ENCODE measurements at places on chromosomes 11 and 22.

- DNase-seq: peak; percentile 9
Observed at GRCh38 chr22:40009951-40010671, 15.4 kb downstream of the FAM83F start.

GRCh38 chr11:73387594-73388264 is 11.5 kb downstream of the RELT start:
- no peak for DNase-seq

GRCh38 chr11:2193099-2193887 is 21.7 kb upstream of the TH start:
- no peak for DNase-seq

DNA sequence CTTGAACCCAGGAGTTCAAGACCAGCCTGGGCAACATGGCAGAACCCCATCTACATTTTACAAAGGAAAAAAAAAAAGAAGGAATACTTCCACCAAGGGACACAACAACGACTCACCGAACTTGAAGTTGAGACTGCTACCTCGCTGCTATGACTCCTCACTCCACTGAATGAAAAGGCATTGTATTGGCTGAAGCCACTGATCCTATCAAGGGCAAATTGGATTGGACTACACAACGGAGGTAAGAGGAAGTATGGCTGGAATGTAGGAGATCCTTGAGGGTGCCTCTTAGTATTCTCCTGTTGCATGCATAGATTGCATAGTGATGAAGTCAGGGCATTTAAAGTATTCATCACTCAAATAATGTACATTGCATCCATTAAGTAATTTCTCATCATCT is 97.9 kb downstream of the CWF19L2 start:
- no peak for DNase-seq

DNA sequence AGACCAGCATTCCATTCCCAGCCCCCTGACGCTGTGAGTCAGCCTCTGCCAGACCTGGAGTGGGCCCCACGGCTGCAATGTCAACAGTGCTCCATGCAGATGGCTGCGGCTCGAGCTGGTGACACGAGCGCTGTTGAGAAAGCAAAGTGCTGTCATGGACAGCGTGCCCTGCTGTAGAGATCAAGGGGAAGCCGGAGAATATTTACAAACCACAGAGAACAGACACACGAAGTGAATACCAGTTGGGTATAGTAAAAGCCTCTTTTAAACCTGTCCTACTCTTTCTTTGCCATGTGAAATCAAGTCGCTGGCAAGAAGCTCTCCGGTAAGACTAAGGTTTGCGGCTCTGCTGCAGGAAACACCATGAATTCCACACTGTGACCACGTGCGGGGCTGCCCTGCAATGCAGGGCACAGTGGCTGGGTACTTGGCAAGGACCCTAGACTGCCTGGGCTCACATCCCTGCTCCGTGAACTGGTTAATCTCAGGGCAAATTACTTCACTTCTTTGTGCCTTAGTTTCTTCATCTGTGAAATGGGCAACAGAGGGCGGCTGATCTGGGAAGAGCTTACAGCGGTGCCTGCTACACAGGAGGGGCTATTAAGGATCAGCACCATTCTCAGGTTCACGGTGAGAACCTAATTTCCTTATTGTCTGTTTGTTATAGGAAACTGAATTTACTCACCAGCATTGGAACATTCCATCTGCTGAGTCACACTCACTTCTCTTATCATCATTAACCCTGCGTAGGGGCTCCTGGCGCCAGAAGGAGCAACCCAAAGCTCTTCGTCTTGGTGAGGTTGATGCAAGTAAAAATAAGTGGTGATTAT is 27.8 kb upstream of the ELFN2 start:
- DNase-seq: no peak

DNA sequence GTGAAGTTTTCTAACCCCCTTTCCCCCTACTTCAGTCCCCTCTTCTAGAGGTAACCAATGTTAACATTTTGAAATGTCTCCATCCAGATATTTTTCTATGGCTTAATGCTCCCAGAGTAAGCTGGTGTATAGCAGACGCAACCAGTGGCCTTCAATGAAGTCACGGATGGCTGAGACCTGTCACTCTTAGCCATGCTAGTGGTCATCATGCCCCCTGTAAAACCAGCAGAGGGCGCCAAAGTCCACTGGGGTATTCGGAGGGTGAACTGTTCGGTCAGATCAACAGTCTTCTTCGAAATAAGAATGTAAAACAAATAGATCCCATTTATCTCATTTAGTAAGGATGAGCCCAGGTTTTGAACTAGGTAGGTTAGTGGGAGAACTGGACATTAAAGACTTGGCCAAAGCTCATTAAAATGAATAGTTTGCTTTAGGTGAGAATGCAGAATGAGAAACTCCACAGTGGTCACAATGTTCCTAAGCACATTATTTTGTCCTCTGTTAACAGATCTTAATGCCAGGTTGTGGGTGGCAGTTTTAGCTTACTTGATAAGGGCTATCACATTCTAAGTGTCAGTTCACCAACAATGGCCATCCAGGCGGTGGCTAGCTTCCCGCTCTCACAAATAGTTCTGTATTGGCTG is 8.6 kb upstream of the MMP8 start:
- DNase-seq: no peak

DNA sequence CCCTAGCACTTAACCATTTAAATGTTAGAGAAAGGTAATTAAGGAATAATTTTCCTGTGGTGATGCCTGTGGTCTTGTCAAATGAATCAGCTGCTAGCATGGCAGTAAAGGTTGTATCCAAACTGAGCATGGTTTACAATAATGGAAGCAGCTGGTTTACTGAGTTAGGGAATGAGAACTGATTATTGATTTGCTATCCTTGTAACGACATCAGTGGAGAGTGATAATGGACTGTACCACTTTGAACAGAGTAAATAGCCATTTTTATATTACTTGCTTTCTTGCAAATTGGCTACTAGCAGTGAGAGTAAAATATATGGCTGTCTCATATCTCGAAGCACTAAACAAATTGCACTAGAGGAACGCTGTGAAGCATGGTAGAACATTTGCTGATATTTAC is 589.0 kb upstream of the ANO5 start:
- DNase-seq: no peak

GRCh38 chr22:35589071-35589755 is 27.9 kb downstream of the MB start:
- no peak for DNase-seq
